B cell (primary cell): ENCODE measurements at places on chromosomes 1 and 21. TPM values are rescaled to one million over a fixed set of nuclear protein-coding genes. Genes with fewer than 3 reads are reported as not detected.

EPHA8 gene
- total RNA-seq: not detected in 2 replicates

DAB1 gene
- not detected in 2 replicates for total RNA-seq

LCE1D gene
- total RNA-seq: not detected in 2 replicates

HUNK gene
- 0.07 and 0.10 TPM in 2 replicates for total RNA-seq

NCMAP gene
- total RNA-seq: not detected in 2 replicates

AMY1B gene
- not detected in 2 replicates for total RNA-seq

RNU1-3 gene
- 4,377 and 4,541 TPM in 2 replicates for total RNA-seq

FABP3 gene
- not detected in 2 replicates for total RNA-seq

PAQR7 gene
- total RNA-seq: 5.5 and 6.6 TPM in 2 replicates

PWP2 gene
- total RNA-seq: 9.1 and 13.5 TPM in 2 replicates

MANEAL gene
- total RNA-seq: 6.6 and 7.8 TPM in 2 replicates

CA6 gene
- total RNA-seq: not detected in 2 replicates

SLC45A1 gene
- 0.54 and 0.61 TPM in 2 replicates for total RNA-seq

F13B gene
- total RNA-seq: not detected in 2 replicates

KPRP gene
- total RNA-seq: not detected in 2 replicates

NR5A2 gene
- 0.07 TPM in 1 of 2 replicates, not detected in the other for total RNA-seq

C1orf167 gene
- not detected in 2 replicates for total RNA-seq

RPTN gene
- total RNA-seq: not detected in 2 replicates

CCDC28B gene
- total RNA-seq: 7.8 and 10.2 TPM in 2 replicates

TTC22 gene
- 10.4 and 10.9 TPM in 2 replicates for total RNA-seq

OR2T29 gene
- total RNA-seq: 1.9 and 3.1 TPM in 2 replicates

OR2L2 gene
- 0.44 and 0.52 TPM in 2 replicates for total RNA-seq

MAP3K6 gene
- total RNA-seq: 8.1 and 9.4 TPM in 2 replicates

RNU1-2 gene
- total RNA-seq: 4,377 and 4,541 TPM in 2 replicates

NTMT2 gene
- total RNA-seq: not detected in 2 replicates

CFHR1 gene
- not detected in 2 replicates for total RNA-seq

FBXO2 gene
- total RNA-seq: 9.6 and 10.7 TPM in 2 replicates

SPRR2F gene
- total RNA-seq: not detected in 2 replicates

TSHB gene
- not detected in 2 replicates for total RNA-seq

HPDL gene
- 0.79 and 0.85 TPM in 2 replicates for total RNA-seq

REN gene
- not detected in 2 replicates for total RNA-seq

NBPF10 gene
- 12.6 and 13.4 TPM in 2 replicates for total RNA-seq

AMY2B gene
- total RNA-seq: 43.8 and 46.3 TPM in 2 replicates
